Omental fat pad (tissue), 4 donors: ENCODE measurements at places on chromosomes 3 and 15.

DNA sequence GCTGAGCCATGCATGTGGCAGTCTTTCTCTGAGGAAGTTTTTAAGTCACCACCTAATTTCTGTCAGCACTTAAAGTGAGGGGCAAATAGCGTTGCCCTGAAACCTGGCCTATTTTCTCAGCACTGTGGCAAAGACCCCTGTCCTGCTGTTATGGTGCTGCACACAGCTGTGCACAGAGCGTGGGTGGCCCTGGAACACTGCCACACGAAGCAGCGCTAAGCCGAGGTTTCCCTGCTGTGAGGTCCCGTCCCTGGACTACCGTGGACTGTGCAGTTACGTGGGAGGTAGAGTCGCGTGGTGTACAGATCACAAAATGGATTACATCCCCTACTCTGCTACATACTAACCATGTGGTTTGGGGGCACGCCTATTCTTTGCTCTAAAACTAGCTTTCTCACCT, 101.6 kb upstream of the NR2E3 start:
- DNase-seq, result no peak

- DNase-seq, result no peak
Observed at GRCh38 chr3:176927280-176927679, 270.0 kb downstream of the TBL1XR1 start.

GRCh38 chr3:156803952-156804741, 22.0 kb upstream of the LEKR1 start:
- DNase-seq, result no peak

GRCh38 chr3:151775314-151776258, 38.3 kb upstream of the AADAC start:
- no peak for DNase-seq

DNA sequence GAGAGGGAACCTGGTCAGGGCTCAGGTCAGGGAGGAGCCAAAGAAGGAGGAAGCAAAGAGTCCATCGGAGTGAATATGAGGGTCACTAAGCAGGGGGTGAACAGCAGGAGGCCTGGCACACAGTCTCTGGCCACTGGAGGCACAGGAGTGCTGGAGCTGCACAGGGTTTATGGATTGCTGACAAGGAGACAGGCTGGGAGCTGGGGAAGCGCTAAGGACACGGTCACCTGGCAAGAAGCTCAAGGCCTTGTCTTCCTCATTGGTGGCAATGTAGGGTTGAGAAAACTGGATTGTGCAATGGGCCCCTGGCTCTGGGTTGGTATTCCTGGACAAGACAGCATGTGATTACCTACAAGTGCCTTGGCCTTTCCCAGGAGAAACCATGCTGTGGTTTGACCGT, 5.8 kb upstream of the CAMP start:
- no peak for DNase-seq

- no peak for DNase-seq
Observed at GRCh38 chr3:38545550-38545949, 49.4 kb downstream of the EXOG start.

DNA sequence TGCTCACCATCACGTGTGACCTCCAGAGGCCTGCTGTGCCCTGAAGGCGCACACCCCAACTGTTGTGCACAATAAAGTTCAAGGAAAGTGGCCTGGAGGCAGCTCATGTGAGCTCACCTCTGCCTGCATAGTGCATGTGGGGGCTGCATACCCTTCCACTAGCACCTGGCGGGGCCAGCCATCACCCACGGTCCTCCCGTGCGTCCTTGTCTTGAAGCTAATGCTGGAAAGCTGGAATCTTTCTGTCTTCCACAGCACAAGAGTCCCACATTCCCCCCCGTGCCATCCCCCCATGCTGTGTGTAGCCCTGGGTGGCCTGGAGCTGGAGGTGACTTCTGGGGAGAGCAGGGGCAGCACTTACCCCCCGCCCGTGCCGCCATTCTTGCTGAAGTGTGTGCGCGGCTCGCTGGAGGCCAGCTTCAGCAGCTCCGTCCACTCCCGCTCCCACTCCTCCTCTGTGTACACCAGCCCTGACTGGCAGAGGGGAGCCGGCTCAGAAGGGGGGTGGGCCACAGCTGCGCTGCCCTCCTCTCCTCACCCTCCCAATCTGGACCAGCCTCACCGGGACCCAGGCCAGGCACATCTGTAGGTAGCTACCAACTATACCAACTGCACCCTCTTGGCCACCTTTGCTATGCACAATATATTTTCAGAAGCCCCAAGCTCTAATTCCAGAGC, 199.5 kb downstream of the KLF13 start:
- no peak for DNase-seq

DNA sequence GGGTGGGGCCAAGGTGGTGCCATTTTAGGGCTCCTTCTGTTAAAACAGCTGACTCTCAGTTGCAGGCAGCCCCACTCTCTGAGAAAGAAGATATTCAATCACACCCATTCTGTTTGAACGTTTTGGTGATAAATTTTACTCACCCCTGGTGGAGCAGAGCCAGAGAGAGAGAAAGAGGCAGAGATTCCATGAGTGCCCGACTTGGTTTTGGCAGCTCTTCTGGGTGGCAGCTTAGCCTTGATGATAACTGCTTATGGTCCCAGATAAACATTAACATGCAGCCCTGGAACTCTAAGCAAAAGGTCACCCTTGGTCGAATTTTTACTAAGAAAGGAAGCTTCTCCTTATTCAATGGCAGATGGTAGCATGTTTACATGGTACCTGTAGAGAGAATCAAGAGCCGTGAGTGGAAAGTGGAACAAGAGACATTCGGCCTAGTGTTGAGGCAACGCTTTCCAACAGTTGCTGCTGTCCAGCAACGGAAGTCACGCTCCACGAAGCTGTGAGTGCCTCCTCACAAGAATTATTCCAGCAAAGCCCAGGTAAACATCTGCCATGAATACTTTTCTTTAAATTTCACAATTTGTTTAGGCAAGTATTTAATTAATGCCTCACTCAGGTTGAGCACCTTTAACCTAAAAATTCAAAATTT, 530.6 kb upstream of the ROBO2 start:
- no peak for DNase-seq

- DNase-seq, result no peak
Observed at GRCh38 chr15:96037584-96037983, 292.9 kb upstream of the NR2F2 start.

- DNase-seq, result no peak
Observed at GRCh38 chr15:64004056-64004455, 42.2 kb downstream of the DAPK2 start.

- DNase-seq, result no peak
Observed at GRCh38 chr15:84833447-84834228, 16.5 kb downstream of the ALPK3 start.

DNA sequence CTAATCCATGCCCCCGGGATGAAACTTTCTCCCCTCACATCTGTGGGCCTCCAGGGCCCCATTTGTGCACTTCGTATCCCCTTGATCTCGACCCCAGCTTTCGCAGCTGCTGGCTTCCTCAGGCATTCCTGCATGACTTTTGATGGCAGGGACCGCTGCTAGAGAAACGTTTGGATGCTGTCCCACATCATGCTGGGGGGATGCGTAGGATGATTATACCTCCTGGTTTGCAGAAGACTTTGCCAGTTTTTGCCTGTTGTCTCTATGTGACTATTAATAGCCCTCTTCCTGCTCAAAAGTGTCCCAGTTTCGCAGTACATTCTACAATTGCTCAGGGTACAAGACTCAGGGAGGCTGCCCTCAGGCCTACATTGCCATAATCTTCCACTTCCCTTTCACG, 10.4 kb upstream of the KCNAB1 start:
- no peak for DNase-seq

GRCh38 chr15:73851689-73852088, 21.7 kb upstream of the TBC1D21 start:
- no peak for DNase-seq

- no peak for DNase-seq
Observed at GRCh38 chr15:87038404-87038803, 958.7 kb downstream of the AGBL1 start.

DNA sequence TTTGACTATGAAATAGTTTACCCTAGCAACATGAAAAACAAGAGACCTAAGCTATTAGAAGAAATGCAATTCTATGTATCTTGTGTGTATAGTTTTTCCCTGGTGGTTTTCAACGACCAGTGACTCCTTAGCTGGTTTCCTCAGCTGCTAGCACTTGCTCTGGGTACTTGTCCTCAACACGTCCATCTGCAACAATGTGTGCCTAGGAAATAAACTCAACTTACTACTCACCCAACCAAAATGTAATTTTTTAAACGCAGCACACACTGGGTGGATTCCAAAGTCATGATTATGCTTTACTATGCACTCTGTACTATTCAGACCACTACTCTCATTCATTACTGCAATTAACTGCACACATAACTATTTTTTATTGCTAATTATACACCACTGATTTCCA, 31.0 kb downstream of the CPA3 start:
- no peak for DNase-seq

DNA sequence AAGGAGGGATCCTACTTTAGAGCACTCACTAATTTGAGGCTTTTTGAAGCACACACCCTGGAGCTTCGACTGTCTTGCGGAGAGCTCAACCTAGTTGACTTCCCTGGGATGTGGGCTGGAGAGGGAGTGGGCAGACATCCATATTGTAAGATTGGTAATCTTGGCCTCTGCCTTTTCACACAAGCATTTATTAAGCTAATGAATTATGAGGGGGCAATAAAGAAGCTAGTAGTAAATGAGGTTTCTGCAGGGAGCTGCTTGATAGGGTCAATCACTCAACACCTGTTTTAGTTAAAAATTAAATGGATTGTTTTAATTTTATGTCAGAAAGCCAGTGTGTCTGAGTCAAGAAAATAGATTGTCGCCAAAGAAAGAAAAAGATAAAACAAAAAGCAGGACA, 76.3 kb downstream of the PDZRN3 start:
- DNase-seq, result no peak
